Left ventricle myocardium superior (tissue), 1 donor: ENCODE measurements at places on chromosomes 12 and 14. TPM values are rescaled to one million over a fixed set of nuclear protein-coding genes. Genes with fewer than 3 reads are reported as not detected.

DNA sequence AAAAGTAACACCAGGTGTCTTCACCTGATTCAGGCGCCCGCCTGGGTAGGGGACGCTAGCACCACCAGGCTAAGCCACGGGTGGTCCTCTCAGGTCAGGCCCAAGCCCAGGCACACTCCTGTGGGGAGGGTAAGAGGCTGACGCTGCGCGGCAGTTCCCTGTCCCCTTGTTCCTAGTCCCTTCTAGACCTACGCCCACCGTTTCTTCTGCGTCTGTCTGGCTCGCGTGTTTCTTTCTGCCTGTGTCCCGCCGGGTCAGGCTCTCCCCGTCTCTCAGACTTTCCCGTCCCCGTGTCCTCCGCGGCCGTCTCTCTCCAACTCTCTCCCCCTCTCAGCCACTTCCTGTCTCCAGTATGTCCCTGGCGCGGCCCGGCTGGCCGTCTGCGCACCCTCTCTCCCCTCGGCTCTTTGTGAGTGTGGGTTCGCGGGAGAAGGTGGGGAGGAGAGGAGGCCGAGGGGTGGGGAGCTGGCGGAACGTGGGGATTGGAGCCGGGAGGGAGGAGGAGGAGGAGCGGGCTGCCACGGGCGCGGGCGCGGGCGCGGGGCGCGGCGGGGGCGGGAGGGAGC lies 3.1 kb upstream of the TNS2 start:
- no peak for DNase-seq

DNA sequence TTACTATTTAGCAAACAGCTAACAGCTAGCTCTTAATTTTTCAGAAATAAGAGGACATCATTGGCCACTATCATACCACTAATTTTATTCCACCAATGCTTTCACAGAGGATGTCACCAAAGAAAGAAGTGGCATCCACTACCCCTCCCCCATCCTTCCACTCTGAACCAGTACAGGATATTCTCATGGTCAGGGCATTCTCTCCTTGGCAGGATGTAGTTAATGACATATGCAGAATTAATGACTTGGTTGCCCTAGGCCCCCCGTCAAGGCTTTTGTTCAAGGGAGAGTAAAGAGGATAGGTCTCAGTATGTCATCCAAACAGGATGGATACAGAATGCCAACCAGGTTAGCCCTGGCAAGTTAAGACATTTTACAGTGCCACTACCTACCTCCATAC lies 18.9 kb upstream of the NUP107 start:
- no peak for DNase-seq

DNA sequence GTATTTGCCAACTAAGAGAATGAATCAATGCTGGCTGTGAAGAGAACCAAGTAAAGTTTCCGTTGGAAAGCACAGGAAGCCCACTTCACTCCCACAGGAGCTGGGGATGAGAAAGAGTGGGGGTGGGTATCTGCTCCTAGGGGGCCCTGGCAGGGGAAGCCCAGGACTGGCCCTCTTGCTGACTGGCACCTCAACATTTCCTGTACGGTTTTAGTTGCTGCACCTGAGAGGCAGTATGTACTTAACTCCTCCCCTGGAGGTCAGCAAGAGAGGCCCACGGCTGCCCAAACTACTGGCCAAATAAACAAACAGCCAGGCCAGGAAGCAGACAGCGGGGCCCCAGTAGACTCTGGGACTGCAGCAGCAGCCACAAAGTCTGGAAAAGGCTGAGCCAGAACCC lies 33.8 kb upstream of the VWF start:
- no peak for DNase-seq

GRCh38 chr14:63972323-63972932 lies 119.6 kb downstream of the SYNE2 start:
- DNase-seq, result no peak

The TAS2R7 gene
- total RNA-seq, result not detected

GRCh38 chr12:75964150-75964549 lies 67.4 kb downstream of the PHLDA1 start:
- DNase-seq, result no peak

The DEGS2 gene
- not detected for total RNA-seq

DNA sequence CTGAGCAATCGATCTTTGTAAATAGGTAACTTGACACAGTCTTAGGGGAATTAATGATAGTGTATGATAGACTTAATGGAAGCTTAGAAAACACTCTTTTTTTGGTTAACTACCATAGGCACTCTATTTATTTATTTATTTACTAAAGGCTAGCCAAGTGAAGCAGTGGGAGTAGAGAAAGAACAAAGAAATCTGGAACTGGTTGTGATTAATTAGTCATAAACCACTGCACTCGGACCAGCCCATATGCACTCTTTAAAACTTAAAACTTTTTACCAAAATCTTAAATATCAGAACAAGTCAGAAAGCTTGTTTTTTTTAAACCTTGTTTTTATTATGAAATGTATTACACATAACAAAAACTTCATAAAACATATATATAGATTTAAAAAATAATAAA lies 49.5 kb upstream of the SRP54 start:
- no peak for DNase-seq

DNA sequence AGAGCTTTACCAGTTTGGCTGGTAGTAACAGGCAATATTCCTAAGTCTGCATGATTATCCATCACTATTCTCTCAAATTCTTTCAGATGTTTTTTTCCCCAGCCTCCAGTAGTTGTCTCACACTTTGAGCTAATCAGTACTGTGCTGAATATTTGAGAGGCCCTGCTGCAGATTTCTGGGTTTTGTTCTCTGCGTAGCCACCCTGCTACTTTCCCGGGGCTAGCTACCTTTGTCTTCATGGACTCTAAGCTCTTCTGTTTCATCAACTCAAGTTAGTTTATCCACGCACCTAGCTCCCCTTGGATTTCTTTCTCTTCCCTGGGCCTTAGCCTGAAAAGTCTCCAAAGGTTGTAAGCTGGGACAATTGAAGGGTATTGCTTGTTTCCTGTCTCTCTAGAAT lies 73.0 kb downstream of the FUT8 start:
- no peak for DNase-seq

DNA sequence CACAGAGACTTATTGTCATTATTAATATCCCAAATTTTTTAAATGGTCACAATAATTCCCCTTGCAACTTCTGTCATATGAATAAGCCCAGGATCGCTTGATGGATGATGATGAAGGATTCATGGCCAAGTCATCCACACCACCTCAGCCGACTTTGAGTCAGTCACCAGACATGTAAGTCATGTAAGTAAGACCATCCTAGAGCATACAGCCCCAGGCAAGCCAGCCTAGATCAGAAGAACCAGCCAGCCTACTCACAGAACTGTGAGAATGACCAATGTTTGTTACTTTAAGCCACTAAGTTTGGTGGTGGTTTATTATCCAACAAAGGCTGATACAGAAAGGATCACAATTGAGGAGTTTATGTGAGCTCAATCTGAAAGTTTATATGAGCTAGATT lies 341.8 kb downstream of the NRXN3 start:
- DNase-seq, result no peak

GRCh38 chr14:99537399-99537798 lies 56.2 kb downstream of the CCNK start:
- peak; percentile 72 for DNase-seq

The RTL1 gene
- not detected for total RNA-seq

The DYNLL1 gene
- total RNA-seq, result 144 TPM

GRCh38 chr12:88471331-88472045 lies 108.8 kb downstream of the KITLG start:
- DNase-seq, result no peak

GRCh38 chr14:99899578-99900178 lies 106.5 kb downstream of the EML1 start:
- no peak for DNase-seq

The FGD4 gene
- 21.7 TPM for total RNA-seq

DNA sequence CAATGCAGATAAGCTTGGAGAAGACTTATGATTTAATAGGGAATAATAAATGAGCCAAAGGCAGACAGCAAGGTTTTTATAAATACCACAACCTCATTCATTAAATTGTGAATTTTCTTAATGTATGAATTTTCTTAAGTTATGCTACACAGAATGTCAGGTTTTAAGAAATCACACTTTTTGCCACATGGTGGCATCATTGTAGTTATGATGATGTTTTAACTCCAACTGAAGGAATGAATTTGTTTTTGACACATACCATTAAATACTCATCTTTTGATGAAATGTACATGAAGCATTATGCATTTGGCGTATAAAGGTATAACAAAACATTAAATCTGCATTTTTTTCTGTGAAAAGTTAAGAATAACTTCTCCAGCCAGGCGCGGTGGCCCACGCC lies 524.1 kb upstream of the FBXO33 start:
- no peak for DNase-seq

GRCh38 chr14:68878908-68879307 lies 86.0 kb upstream of the ZFP36L1 start:
- no peak for DNase-seq

DNA sequence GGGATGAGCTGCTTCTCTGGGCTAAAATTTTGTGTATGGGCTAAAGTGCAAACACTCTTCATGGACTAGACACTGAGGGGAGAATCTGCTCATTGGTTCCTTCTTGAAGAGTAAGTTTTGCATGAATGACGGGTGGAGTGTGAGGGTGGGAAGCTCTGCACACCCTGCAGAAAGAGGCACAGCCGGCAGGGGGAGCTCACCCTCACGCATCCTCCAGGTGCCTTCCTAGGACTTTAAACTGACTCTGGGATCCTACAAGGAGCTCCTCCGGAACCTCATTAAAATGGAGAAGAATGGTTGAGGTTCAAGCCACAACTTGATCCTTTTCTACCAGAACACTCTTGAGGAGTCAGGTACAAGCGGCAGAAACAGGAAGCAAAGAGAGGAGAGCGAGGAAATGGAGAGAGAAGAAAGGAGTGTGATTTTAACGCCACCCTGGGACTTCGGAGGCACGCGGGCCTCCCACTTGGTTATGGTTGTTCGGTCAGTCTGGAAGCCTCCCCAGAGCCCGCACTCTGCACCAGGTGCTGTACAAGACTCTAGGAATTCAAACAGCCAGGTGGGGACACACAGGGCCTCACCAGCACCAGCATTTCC lies 87.5 kb downstream of the SETD3 start:
- peak; percentile 38 for DNase-seq

The PRB3 gene
- not detected for total RNA-seq

DNA sequence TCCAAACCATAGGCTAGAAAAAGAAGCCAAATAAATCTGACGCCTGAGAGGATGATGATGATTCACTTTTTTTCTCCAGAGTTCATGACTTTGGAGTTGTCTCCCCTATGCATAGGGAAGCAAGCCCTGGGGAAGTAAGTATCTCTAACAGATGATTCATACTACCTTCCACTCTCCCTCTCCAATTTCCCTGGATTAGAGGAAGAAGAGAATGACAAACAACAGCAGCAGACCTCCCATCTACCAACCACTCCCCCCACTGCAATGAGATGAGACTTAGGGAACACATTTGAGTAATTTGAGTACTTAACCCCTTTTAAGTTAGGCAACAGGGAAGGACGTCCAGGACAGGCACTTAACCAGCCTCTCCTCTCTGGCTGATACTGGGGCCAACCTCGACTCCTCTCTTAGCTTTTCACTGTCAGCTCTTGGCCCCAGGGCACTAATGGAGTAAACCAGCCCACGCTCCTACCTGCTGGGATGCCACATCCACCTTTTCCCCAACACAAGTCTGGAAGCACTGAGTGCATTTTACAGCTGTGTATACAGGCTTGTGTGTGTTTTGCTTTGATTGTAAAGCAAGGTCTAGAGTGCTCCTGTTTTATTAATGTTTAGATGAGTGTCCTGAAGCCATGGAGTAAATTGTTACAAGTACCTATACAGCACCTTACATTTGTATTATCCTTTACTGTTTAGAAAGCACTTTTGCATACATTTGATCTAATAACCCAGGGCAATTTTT lies 180.7 kb downstream of the PHLDA1 start:
- no peak for DNase-seq

The IL22 gene
- not detected for total RNA-seq

GRCh38 chr12:30994274-30994673 lies 67.7 kb downstream of the TSPAN11 start:
- peak; percentile 47 for DNase-seq

- DNase-seq, result no peak
These were observed 127.8 kb upstream of the PTPRQ start for GRCh38 chr12:80316222-80316621.

The DPPA3 gene
- total RNA-seq, result not detected

DNA sequence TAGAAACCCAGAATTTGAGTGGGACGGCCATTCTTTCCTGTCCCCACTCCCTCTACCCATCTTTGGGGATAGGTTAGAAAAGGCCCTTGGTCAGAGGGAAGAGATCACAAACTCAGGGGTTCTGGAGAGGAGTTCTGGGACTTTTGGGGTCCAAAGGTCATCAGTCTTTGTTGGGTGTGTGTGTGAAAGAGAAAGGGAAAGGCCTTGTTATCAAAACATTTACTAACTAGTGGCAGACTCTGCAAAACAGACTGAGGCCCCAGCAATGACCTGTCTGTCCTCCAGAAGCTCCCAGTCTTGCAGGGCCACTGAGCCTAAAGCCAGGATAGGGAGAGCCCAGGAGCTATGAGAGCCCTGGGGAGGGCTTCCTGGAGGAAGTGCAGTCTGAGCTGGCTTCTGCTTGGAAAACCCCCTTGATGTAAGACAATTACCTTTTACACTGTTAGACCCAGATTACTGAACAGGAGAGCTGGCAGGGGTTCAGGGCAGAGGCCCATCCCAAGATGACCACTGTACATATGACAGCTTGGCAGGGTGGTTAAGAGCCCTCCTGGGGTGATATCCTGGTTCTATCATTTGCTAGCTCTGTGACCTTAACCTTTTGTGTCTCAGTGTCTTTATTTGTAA lies 429.1 kb upstream of the CCDC196 start:
- DNase-seq, result no peak

DNA sequence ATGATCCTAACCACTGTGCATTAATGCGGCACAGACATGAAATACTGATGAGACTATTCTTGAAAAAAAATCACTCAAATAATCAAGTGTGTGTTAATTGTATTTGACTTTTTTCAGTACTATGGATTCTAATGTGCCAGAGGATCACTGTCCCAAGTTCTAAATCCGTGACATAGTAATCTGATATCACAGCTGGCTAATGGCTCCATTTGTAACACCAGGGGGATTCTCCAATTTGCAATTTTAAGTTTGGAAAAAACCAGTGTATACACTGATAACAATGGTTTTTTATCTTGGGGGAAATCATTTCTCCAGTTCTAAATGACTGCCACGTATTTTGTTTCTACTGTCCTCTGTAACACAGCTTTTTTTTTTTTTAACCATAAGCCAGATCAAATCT lies 33.0 kb downstream of the MPHOSPH9 start:
- no peak for DNase-seq

The ANO4 gene
- total RNA-seq, result 0.32 TPM

The PYGL gene
- 6.6 TPM for total RNA-seq

The KDM2B gene
- total RNA-seq, result 14.1 TPM

DNA sequence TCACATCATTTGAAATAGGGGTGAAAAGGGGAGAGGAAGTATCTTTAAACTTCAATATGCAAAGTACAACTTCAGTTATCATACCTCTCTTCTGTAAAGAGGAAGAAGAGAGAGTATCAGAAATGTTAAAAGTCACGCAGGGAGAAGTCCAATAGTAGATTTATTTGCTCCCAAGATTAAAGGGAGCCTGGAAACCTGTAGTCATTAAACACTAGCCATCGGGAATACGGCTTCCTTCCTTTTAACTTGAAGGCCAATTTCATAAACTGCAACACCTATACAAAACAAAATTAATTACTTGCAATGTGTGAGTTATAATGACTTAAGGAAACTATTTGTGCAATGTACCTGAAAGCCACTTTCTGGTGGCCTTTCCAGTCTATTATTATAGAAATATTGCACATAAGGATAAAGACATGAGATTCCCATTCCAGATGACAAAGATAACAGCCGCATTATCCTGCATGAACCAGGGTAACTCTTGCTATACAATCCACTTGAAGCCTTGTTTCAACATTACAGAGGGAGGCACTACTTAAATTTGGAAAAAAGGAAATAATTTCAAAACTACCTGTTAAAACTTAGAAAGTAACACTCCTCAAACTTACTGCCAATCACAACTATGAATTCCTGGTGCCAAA lies 4.6 kb downstream of the BTG1 start:
- DNase-seq, result no peak

The SUOX gene
- total RNA-seq, result 27.9 TPM

The NUP107 gene
- total RNA-seq, result 17.2 TPM
